ENCODE measurements at places on chromosomes 4 and X.

- DNase-seq = no peak
Observed at GRCh38 chrX:10636337-10636736, 16.0 kb upstream of the MID1 start.

- DNase-seq = no peak
Observed at GRCh38 chrX:96394598-96394997, 290.0 kb upstream of the DIAPH2 start.

DNA sequence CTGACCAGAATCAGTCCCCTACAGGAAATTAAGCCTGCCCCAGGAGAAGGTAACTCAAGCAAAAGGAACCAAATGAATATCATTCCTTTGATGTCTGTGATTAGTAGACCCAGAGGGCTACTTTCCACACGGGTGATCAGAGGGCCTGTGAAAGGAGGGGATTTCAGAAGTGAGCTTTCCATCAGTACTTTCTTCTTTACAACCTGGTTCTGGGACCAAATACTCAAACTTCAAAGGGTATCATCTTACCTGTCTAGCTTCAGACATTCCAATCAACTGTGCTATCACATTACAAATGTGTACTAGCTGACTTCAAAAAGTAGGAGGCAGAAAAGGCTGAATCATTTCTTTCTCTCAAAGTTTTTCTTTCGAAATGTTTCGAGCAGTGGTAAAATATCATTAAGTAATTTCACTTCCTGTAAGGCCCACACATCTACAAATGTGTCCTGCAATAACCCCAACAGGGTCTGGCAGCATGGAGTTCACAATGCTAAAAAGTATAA is 23.9 kb downstream of the ACSL4 start:
- DNase-seq = no peak

DNA sequence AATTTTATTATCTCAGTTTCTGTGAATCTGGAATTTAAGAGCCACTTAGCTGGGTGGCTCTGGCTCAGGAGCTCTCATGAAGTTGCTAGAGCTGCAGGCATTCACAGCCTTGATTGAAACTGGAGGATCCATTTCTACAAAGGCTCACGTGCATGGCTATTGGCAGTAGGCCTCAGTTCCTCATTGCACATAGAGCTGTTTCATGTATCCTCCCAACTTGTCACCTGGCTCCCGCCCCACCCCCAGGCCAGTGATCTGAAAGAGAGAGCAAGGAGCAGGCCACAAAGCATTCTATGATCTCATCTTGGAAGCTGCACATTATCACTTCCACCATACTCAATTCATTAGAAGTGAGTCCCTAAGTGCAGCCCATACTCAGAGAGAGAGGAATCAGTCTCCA is 18.5 kb upstream of the AP1AR start:
- no peak for DNase-seq

DNA sequence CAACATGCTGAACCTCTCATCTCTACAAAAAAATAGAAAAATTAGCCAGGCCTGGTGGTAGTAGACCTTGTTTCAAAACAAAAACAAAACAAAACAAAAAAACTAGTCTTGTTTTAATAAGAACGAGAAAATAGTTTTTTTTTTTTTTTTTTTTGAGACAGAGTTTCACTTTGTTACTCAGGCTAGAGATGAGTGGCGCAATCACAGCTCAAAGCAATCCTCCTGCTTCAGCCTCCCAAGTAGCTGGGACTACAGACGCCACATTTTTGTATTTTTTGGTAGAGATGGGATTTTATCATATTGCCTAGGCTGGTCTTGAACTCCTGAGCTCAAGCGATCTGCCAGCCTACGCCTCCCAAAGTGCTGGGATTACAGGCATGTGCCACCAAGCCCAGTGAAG is 47.7 kb upstream of the UGDH start:
- DNase-seq = no peak

- peak; percentile 88 for DNase-seq
Observed at GRCh38 chrX:149539283-149540130, 1.3 kb upstream of the EOLA1 start.

GRCh38 chr4:182494103-182494502 is 250.9 kb downstream of the TENM3 start:
- no peak for DNase-seq

- DNase-seq = no peak
Observed at GRCh38 chr4:150337734-150338133, 244.2 kb upstream of the MAB21L2 start.

All from right lobe of liver (tissue), 6 donors.